IMR-90 (cell line): ENCODE measurements at places on chromosomes 3 and 15. TPM values are rescaled to one million over a fixed set of nuclear protein-coding genes. Genes with fewer than 3 reads are reported as not detected.

Gene ALDH1A2
- not detected in 2 replicates for total RNA-seq

Gene MEX3B
- 3.6 and 6.7 TPM in 2 replicates for total RNA-seq

Gene C3orf20
- total RNA-seq: not detected in 2 replicates

GRCh38 chr3:127835993-127836882, 13.9 kb upstream of the MGLL start:
- no peak for DNase-seq

DNA sequence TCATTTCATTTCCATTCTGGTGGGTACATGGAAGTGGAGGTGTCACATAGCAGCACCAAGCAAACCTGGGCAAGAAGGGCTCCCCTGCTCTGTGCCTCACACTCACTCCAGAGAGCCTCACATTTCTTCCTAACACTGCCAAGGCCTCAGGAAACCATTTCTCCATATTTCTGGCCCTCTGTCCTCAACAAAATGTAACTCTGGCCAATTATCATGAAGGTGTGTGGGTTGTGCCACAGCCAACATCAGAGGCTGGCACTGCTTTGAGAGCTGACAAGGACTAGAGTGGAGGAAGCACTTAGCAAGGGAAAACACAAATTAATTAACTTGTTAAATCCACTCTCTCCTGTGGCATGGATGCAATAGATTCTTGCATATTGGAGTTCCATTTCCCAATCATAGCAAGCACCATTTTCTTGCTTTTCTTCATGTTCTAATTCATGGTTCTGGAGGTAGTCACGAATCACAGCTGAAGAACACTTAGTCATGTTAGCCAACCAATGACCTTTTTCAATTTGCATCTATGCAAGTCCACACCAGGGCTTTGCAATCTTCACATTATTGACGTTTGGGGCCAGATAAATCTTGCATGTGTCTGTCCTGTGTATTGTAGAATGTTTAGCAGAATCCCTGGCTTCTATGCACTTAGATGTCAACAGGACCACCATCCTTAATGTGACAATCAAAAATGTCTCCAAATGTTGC, 241.1 kb downstream of the PLCL2 start:
- no peak for DNase-seq

GRCh38 chr15:62021991-62022600, 38.2 kb downstream of the VPS13C start:
- DNase-seq: no peak

- peak; percentile 80 for DNase-seq
These were observed 49.4 kb downstream of the GTF2E1 start for GRCh38 chr3:120791913-120792312.

DNA sequence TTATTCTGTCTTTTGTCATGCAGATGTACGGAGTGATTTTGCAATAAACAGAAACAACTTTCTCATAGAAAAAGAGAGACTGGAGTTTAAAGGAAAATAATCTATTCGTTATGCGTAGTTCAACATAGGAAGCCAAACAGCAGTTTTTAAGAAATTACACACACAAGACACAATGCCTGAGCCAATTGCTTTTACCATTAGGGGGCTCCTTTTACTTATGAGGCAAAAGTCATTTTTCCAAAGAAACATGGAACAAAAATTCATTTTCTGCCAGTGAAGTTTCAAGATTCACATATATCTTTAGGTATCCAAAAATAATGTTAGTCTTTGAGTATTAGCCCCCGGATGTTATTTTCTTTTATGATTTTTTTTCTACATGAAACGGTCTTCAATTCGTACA, 10.7 kb downstream of the CNTN6 start:
- no peak for DNase-seq

- peak; percentile 99 for DNase-seq
These were observed 127.0 kb downstream of the KLHL25 start for GRCh38 chr15:85667491-85668424.

DNA sequence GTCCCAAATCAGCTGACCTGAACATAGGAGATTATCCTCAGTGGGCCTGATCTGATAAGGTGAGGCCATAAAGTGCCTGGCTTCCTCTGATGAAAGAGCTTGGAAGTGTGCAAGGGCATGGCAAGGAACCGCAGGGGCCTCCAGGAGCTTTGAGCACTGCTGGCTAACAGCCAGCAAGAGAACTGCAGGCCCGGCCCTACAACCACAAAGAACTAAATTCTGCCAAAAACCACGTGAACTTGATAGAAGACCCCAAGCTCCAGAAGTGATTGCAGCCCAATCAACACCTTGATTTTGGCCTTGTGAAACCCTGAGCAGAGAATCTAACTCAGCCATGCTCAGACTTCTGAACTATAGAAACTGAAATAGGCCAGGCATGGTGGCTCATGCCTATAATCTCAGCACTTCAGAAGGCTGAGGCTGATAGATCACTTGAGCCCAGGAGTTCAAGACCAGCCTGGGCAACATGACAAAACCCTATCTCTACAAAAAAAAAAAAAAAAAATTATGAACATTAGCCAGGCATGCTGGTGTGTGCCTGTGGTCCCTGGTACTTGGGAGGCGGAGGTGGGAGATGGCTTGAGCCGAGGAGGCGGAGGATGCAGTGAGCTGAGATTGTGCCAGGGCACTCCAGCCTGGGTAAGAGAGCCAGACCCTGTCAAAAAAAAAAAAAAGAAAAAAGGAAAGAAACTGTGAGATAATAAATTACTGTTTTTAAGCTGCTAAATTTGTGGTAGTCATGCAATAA, 7.7 kb upstream of the DIS3L start:
- DNase-seq: no peak

DNA sequence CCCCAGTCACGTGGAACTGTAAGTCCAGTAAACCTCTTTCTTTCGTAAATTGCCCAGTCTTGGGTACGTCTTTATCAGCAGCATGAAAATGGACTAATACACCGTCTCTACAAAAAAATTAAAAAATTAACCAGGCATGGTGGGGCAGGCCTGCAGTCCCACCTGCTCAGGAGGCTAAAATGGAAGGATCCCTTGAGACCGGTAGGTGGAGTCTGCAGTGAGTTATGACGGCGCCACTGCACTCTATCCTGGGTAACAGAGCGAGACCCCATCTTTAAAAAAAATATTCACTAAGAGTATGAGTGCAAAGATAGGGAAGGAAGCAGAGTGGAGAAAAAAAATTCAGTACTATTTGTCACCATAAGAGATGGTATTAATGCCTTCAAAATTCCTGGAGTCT, 25.6 kb downstream of the SEC11A start:
- DNase-seq: no peak

DNA sequence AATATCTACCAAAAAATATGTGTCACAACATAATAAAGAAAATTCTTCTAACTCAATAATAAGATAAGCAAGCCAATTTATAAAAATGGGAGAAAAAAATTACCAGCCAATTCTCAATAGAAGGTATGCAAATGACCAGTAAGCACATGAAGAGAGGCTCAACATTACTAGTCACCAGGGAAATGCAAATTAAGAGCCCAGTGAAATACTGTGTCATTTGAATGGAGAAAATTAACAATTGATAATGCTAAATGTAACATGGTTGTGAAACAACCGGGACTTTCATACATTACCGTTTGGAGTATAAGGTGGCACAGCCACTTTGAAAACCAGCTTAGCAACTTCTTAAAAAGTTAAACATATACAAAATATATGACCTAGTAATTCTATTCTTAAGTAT, 460.7 kb downstream of the IGSF11 start:
- DNase-seq: no peak

- peak; percentile 18 for DNase-seq
These were observed 4.8 kb upstream of the MECOM start for GRCh38 chr3:169668072-169668956.

DNA sequence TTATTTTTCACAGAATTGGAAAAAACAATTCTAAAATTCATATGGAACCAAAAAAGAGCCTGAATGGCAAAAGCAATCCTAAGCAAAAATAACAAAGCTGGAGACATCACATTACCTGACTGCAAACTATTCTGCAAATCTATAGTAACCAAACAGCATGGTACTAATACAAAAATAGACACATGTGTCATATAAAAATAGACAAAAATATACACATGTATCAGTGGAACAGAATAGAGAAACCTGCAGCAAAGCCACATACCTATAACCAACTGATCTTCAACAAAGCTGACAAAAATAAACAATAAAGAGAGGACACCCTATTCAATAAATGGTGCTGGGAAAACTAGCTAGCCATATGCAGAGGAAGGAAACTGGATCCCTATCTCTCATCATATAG, 259.6 kb downstream of the IGSF11 start:
- DNase-seq: no peak

- DNase-seq: no peak
These were observed 6.7 kb downstream of the VPS13C start for GRCh38 chr15:62053439-62054085.
